Activated T-helper 1 cell treated with anti-CD3 and anti-CD28 coated beads, Interleukin-2, amount 50 U/mL, for 16 hours (primary cell): ENCODE measurements at places on chromosomes 2 and 18.

GRCh38 chr2:66212749-66213148 lies 222.2 kb upstream of the MEIS1 start:
- DNase-seq = no peak

DNA sequence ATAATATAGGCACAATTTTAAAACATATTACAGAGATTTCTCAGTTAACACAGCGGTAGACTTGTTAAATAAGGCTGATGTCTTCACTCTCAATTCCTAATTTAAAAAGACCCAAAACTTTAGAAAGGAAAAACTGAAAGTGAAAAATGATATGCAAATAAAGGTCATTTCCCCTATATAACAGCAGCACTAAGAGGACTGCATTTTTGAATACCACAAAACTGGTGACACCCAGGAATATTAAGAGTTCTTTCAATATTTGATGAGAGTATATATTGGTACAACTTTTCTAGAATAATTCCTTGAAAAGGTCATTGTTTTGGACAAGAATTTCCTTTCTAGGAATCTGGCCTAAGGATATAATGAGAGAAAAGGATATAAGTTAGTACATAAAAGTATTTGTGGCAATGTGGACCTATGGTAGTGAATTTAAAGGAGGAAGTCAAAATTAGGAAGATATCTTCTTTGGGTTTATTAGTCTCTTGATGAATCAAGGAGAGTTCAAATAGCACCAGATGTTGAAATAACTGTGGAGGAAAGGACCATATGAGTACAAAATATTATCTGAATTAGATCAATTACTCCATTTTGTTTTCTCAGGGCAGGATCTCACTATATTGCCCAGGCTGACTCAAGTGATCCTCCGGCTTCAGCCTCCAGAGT lies 70.3 kb downstream of the TMEM237 start:
- no peak for DNase-seq

GRCh38 chr18:39497821-39498220 lies 1932.2 kb upstream of the CELF4 start:
- DNase-seq = no peak

- no peak for DNase-seq
Observed at GRCh38 chr2:135831180-135831812, 5.7 kb downstream of the LCT start.

DNA sequence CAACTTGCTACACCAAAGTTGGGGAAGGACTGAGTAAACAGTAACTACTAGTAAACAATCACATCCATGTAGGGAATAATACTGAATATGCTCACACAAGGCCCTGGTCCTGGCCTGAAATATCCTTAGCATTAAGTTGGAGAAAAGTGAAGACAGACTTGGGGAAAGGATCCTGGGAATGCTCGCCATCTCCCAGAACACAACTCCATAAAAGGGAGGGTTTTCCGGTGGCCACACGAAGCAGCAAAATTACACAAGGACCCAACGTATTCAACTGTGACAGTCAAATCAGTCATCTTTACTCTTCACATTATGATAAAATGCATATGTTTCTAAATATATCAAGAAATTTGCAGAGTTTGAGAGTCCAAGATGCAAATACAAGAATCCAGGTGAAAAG lies 7.3 kb downstream of the NEMP2 start:
- no peak for DNase-seq

GRCh38 chr18:36828157-36828629 lies 609 bp downstream of the TPGS2 start:
- no peak for DNase-seq

DNA sequence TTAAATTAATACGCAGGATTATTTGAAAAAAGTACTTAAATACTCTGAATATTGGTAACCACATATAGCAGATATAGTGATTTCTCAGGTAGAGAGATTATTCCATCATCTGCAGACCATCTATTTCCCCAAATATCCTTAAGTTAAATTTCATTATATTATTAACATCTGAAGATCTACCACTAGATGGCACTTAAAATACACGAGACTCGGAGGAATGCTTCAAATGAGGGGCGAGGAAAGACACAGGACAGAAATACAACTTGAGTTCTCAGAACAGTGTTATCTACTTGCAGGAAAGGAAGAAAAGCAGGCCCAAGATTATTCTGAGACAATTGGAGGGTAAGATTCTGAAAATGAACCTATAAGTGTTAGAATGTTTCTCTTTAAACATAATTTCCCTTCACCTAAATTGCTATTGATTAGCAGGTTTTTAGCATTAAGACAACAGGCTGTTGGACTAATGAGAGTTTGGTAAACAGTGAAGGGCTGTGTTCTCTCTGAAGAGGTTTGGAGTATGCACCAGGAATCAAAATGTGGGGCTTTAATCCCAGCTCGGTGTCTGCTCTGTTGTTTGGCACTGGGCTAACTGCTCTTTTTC lies 76.9 kb upstream of the GCFC2 start:
- DNase-seq = no peak

DNA sequence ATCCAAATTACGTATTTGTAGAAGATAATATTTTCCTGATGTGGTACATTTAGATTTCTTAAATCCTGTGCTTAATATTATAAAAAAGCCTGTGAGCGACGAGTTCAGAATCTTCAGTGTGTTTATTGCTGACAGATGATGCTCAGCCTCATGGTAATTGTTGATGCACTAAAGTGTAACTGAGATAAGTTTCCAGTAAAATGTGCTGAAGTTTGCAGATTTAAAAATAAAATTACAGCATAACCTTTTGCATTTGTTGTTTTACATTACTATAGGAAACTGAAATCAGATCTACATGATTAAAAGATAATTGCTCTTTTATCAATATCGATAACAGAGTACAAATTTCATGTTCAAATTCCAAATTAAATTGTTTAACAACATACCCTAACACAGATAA lies 307.6 kb downstream of the FIGN start:
- DNase-seq = no peak

GRCh38 chr2:128262315-128263253 lies 56.1 kb downstream of the HS6ST1 start:
- no peak for DNase-seq

DNA sequence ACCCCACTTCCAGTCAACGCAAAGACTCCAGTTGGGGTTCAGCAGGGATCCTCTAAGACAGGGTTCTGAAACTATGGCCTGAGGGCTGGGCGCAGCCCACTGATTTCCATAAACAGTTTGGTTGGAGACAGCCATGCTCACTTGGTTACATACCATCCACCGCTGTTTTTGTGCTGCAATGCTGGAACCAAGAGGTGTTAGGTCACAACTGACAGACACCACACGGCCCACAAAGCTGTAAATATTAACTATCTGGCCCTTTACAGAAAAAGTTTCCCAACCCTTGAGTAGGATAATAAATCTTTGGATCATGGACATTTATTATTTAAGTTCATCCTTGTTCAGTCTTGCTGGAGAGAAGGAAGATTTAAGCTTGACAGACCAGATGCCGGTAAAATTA lies 8.4 kb upstream of the CD226 start:
- no peak for DNase-seq

GRCh38 chr2:15316370-15316814 lies 244.7 kb downstream of the NBAS start:
- DNase-seq = no peak

DNA sequence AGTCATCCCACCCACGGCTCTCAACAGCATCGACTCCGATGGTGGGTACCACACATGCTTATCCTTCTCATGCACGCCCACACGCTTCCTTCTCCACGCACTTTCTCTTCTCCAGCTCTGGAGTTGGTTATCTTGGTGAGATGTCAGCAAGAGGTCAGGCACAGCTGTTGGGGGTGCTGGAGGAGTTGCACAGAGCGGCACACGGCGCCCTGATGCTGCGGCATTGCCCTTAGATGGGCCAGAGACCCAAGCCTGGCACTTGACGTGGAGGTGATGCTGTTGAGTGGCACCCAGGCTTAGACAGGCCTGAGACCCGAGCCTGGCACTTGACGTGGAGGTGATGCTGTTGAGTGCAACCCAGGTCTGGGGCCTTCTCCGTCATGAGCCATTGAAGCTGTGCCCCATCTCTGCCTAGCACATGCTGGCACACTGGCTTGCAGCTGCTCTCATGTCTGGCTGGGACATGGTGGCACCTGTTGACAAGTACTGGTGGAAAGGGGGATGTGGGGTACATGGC lies 83.2 kb downstream of the DGKD start:
- DNase-seq = no peak

- no peak for DNase-seq
Observed at GRCh38 chr2:84735389-84735788, 145.5 kb downstream of the TRABD2A start.
